ENCODE measurements at places on chromosomes 1 and 21.
A peak's percentile ranks its signal among the peaks of the same experiment; 100 is the strongest.

DNA sequence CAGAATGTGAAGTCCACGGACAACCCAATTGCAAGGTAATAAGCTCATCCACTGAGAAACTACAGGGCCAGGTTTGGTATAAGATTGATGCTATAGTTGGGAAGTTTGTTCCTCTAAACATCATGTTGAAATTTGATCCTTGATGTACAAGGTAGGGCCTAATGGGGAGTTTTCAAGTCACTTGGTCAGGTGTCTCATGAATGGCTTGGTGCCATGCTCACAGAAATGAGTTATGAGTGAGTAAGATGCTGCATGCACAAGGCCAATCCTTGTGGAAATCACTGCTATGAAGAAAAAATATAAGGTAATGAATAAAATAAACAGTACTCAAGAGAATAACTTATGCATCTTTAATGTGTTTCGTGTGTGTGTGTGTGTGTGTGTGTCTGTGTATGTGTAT, 1891.2 kb downstream of the NCAM2 start:
- DNase-seq = no peak

DNA sequence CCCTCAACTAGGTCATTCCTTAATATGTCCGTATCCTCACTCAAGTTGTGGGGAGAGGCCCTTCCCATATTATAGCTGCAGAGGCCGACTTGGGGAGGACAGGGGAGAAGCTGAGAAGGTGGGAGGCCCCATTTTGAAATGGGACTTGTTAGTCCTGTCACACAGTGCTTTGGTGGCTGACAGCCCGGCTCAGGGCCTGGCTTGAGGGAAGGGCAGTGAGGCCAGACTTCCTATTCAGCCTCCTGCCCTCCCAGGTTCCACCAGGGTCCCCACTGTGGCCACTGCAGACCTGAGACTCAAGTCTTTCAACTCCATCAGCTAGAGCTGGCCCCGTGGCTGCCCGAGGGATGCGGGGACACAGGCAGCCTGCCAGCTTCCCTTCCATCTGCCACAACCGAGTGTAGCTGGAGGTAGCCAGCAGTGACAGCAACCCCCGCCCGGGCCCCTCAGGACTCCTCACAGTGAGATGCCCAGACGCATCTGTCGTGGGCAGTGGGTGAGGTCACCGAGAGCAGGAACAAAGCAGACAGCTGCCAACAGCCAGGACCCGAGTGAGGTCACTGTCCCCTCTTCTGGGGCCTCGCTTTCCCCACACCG, 36.9 kb downstream of the SIM2 start:
- peak; percentile 50 for DNase-seq

- DNase-seq = no peak
Measured at GRCh38 chr1:201072922-201073321, 39.3 kb downstream of the CACNA1S start.

DNA sequence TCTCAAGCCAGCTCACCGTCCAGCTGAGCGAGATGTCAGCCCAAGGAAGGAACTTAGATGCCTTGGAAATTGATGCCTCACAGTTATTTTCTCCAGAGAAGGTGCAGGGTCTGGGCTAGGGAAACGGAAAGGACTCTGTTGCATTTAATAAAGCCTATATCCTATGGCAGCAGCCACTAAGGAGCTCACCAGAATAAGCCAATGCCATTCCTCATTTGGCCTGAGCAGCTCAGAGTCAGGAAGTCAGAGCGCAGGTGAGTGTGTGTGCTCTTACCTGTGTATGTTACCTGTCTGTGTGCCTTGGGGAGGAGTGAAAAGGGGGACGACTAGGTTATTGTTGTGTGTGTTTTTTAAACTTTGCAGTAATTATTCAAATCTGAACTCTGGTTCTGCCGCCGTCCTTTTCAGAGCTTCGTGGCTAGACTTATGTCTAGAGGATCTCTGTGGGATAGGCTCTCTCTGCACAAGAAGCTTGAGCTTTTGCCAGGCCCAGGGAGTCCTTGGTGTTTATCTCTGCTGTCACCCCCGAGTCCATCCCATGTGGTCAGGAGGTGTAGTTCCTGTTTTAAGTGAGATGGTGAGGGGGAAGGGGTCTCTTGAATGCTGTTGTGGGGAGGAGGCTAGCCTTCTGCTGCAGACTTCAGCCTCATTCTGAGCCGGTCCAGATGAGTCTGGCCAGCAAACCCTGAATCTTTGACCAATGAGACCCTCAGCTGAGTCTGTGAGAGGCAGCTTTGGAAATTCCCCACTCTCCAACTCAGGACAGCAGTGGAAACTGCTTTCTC, 2.4 kb downstream of the TMCC2 start:
- no peak for DNase-seq

DNA sequence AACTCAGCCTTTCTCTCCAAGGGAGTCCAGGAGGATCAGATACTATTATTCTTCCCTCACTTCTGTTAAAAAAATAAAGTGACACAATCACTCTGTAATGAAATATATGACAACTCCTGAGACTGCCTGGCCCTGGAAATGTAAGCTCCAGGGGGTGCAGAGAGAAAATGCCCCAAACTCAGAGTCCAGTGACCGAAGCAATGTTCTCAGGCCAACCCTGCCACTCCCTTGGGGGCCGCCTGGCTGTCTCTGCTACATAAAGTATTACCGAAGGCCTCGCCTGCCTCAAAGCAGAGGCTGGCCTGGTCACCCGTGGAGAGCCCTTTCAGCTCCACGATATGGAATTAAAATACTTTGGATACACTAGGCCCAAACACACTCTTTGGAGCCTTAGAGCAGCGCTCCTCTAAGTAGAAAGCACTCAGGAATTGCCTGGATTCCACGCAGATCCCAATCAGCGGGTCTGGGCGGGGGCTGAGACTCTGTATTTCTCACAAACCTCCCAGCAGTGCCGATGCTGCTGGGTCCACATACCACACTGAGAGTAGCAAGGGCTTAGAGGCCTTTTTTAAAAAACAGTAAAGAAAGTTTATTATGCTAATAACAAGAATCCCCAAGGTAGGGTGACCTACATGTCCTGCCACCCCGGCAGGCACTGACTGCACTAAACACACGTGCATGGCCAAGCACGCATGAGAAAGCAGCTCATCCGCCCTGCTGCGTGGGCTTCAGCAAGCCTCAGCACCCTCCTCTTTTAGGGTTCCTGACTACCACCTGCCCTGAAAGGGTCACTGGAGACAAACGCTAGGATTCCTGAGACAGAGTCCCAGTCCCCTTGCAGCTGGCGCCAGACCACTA, 31.1 kb downstream of the TMCO4 start:
- no peak for DNase-seq

DNA sequence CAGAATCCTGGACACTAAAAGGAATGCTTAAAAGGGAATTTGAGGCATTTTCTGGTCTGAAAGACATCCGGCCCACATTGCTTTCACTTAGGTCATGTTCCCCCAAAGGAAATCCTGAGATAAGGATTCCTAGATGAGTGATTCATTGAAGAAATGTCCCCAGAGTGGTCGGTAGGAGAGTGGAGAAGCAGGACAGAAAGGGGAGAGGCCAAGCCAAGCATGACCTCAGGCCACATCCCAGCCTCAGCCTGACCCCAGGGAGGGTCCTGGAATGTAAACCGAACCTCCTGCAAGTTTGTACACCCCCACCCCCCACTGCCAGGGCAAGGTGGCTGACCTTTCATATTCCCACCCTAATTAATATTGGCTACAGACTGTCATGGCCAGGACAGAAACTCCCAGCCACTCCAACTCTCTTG, 16.6 kb downstream of the HIVEP3 start:
- no peak for DNase-seq

- DNase-seq = no peak
Measured at GRCh38 chr1:1348420-1349255, 580 bp downstream of the DVL1 start.

DNA sequence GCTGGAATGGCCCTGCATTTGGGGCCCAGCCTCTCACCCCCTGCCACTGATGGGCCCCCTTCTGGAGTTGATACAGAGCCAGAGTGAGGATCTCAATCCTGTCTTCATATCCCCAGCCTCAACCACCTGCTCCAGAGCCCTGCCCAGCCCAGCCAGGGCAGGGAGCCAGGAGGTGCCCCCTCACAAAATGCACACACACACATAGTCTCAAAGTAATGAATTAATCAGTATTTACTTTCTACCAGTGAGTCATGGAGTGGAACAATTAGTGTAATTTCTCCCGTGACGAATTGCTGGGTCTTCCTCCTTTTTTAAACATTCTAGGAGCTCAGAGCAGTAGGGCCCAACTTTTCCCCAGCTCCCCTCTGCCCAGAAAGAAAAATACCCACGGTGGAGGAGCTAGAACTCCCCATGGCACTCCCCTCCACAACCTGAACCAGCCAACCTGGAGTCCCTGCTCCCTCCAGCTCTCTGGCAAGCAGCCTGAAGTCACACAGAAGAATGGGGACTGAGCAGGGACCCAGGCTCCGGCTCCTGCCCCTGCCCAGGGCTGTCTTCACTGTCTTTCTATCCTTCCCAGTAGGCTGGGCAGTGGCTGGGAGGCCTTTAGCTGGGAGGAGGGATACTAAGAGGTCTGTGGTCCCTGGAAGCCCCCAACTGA, 29.3 kb downstream of the SDC3 start:
- DNase-seq = no peak

DNA sequence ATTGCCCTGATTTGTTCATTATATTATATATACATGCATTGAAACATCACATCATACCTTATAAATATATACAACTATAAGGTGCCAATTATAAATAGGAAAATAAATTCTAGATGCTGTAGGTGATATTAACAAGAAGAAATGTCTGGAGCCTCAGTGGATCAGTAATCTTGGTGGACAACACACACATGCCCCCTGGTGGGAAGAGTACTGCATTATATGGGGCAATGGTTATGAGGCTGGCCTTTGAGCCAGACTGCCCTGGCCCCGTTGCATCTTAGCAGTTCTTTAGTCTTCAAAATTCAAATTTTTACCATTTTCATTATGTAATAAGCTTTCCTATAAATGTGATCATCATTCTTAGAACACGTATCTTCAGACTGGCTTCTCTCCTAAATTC, 335.0 kb upstream of the GREM2 start:
- no peak for DNase-seq

DNA sequence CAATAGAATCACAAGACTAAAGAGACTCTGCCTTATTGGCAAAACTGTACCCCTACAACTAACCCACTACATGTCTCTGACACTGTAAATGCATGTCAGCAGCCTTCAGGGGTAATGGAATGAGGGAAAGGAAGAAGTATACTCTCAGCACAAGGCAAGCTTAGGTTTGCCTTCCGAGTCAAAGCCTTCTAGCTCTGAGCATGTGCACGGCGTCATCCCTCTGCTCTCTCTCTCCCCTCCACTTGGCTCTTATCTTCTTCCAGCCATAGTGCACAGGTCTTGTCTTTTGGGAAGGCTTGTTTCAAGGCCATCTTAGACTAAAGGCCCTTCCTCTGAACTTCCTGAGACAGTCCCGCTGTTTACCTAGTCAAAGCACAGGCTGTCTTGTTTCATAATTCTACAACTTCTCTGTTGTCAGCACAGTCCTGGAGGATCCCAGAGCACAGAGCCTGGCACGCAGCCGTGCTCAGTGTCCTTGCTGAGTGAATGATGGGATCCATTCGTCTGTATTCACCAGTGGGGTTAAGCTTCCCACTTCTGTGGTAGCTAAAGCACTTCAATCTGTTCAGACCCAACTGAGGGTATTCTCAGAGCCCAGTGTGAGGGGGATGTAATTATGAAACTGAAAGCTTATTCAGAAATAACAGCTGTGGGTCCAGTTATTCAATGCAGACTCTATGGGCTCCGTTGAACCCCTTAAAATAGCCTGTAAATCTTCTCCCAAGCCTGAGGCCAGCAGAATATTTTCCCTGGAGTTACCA, 166.5 kb upstream of the PLD5 start:
- no peak for DNase-seq

DNA sequence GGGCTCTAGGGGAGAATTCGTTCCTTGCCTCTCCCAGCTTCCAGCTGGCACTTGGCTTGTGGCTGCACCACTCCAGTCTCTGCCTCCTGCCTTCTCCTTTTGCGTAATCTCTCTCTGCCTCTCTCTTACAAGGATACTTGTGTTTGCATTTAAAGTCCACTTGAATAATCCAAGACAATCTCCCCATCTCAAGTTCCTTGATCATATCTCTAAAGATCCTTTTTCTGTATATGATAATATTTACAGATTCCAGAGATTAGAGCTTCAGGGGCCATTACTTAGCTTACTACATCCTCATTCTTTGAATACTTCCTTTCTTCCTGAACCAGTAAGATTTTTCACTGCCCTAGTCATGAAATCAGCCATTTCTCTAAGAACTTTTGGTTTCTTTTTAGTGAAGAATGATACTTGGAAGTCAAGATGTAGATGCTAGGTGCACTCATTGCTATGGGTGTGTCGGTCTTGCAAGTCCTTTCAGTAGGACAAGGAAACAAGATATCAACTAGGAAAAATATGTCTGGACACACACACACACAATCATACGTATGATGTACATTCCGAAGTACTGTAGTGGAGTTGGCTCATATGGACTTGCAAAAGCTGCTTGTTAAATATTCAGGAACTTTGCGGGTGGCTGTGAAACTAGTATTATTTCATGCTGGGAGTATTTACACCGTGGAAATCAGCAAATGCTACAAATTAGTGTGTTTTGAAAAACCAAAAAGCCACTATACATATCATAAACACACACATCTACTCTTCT, 20.8 kb upstream of the RLF start:
- no peak for DNase-seq

DNA sequence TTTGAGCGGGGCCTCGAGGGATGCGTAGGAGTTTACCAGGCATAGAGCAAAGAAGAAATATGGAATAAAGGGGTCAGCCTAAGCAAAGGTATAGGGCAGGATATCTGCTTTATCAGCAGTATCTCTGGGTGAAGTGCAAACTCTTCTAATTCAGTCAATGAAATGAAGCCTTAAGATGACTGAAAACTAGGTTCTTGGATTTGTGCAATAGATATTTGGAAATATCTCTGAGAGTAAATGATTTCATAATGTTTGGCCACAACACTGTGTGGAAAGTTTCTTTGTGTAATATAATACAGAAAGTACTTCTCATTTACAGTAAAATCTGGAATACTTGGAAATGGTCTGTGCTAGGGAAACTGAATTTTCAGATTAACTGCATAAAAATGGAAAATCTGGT, 26.1 kb downstream of the KCNJ15 start:
- DNase-seq = no peak

GRCh38 chr1:206843626-206844025, 21.8 kb upstream of the IL20 start:
- DNase-seq = no peak

GRCh38 chr1:3777647-3778589, 5.4 kb downstream of the SMIM1 start:
- no peak for DNase-seq

DNA sequence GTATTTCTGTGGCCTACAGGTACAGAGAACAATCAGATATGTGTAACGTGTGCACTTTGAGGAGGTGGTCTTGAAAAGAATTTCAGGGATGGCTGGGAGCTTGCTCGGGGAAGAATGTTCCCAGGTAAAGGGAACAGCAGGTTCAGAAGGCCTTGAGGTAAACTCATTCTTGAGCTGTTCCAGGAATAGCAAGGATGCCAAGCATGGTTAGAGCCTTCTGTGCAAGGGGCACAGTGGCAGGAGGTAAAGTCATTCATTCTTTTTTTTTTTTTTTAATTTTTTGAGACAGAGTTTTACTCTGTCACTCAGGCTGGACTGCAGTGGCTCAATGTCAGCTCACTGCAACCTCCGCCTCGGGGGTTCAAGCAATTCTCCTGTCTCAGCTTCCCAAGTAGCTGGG, 10.0 kb downstream of the UBE4B start:
- no peak for DNase-seq

GRCh38 chr1:48523558-48523957, 51.6 kb upstream of the SPATA6 start:
- DNase-seq = no peak

Measured in activated effector memory CD4-positive, alpha-beta T cell treated with anti-CD3 and anti-CD28 coated beads, Interleukin-2, amount 50 U/mL, for 16 hours (primary cell).